ENCODE measurements at places on chromosomes 3 and 15.
A peak's percentile ranks its signal among the peaks of the same experiment; 100 is the strongest.

DNA sequence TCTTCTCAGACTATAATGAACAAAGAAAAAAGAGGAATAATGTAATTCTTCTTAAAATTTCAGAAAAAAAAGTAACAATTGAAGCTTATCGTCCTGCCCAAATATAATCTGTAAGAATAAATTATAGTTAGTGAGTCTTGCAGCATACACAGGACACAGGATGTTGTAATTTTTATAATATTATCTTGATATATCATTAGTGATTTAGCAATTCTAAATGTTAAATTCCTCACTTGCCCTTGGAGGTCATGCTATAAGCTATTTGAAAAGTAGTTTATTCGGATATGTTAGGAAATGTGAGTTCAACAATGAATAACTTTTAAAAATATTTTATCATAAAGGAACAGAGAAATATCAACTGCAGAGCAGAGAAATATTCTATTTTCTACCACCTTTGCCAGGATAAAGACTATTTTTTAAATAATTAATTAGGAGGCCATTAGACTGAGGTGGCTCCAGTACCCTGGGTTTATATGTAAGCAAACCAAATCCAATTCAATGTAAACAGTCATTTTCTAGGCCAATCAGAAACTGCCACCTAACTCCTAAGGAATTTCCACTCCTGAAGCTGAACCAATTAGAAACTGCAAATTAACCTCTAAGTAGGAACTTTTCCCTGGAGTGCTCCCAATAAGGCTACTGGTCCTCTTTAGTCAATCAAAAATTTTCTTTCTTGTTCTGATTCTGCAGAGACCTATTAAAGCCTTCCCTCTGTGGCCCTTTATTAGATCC is 1109.3 kb downstream of the ROBO2 start:
- H3K36me3 ChIP-seq = no peaks in the 10 kb centered on the region
- no peak overlapping the region for H3K4me3 ChIP-seq
- DNase-seq = no peak

DNA sequence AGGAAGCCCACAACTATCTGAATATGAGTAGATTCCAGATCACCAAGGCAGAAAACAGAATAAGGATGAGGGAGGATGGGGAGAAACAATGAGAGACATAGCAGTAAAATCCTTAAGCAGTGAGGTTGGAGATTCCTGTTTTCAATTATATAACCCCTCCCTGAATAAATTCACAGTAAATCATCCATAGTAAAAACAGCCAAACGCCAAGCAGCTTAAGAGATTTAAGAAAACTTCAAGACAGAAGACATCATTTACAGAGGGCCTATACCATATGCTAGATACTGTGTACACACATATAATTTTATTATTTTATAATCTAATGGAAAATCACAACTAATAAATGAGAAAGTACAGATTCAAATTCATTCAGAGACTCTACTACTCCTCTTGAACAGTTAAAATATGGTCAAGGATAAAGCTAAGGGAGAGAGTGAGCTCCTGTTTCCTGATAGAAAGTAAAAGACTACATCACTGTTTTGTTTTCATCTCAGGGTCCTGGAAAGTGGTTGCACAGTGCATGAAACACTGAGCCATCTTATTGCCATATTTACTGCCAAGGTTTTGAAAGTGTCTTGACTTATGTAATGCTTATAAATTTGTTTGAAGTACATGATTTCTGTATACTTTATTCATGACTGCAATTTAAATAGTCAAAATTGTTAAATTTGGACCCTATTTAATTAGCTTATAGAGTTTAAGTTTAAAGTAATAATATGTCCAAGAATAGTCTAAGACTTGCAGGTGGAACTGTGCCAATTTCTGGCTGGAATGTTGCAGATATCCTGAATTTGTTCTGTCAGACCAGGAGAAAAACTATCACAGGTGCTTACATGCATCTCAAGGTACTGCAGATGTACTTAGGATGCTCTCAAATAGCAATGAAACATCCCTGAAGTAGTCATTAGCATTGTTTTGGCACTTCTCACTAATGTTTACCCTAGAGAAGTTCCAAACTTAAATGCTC is 141.4 kb downstream of the TBL1XR1 start:
- DNase-seq = no peak
- peaks cover 31% of the 10 kb centered on the region for H3K4me1 ChIP-seq
- H3K27me3 ChIP-seq = no peaks in the 10 kb centered on the region
- H3K4me3 ChIP-seq = no peak overlapping the region
- peak overlapping the region; percentile 52 for H3K27ac ChIP-seq

DNA sequence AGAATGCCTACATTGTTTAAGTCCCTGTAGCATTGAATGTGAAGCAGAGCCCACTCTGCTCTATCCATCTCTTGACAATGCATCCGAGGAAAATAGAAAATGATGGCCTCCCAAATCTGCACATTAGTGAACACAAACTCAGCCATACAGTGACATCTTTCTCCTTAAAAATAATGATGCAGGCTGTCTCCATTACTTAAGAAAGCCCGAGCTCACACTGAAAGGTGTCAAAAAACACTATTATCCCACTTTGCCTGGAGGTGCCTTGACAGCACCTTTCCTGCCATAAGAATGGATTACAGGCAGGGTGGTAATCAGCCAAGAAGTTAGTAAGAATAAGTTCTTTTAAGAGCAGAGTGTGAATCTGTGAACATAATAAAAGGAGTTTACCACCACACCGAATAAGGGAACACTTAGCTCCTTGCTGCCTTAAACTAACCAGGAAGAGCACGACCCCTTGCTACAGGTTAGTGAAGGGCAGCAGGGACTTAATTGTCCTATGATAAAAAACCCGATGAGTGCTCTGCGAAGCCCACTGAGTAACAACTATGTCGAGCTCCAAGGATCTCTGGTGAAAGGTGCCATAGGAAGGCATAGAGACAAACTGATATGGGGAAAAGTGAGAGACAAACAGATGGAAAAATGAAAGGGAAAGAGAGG is 123.2 kb upstream of the TUSC7 start:
- no peaks in the 10 kb centered on the region for H3K27me3 ChIP-seq
- no peaks in the 10 kb centered on the region for H3K4me1 ChIP-seq
- H3K4me3 ChIP-seq = no peak overlapping the region
- H3K36me3 ChIP-seq = no peaks in the 10 kb centered on the region
- DNase-seq = no peak

DNA sequence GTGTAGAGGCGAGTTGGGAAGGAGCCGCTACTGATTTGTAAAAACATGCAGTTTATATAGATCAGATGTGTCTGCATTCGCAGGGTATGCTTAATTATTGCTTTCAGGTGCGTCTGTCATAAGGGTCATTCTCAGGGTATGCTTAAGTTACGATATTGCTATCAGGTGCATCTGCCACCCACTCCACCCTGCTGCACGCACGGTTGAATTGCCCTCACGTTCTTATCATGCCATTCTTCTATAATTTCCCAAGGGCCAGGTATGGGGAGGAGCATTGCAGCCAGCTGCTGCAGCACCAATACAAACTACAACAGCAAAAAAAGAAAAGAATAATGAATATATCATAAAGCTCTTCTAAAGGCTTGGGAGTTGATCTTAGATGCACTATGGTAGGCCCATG is 230.0 kb downstream of the KBTBD8 start:
- DNase-seq = no peak
- H3K4me1 ChIP-seq = no peaks in the 10 kb centered on the region
- no peak overlapping the region for H3K4me3 ChIP-seq
- no peaks in the 10 kb centered on the region for H3K27me3 ChIP-seq

DNA sequence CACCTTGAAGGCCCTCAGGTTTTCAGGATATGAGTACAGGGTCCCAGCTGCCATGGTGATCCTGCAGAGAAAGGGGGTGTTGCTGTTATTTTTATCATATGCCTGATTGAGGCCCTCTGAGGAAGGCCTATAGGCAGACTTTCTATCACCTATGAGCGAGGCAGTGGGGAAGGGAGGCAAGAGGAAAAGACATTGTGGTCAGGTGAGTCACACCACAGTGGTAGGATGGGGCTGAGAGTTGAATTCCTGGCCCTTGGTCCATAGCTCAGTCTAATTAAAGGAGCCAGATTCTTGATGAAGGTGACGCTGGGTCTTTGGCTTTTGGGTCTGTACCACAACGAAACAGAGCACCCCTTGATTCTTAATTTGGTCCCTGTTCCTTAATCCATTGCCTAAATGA is 72.7 kb downstream of the ZNF621 start:
- peaks cover 32% of the 10 kb centered on the region for H3K27me3 ChIP-seq
- no peak for DNase-seq
- H3K4me1 ChIP-seq = no peaks in the 10 kb centered on the region
- H3K27ac ChIP-seq = no peak overlapping the region

DNA sequence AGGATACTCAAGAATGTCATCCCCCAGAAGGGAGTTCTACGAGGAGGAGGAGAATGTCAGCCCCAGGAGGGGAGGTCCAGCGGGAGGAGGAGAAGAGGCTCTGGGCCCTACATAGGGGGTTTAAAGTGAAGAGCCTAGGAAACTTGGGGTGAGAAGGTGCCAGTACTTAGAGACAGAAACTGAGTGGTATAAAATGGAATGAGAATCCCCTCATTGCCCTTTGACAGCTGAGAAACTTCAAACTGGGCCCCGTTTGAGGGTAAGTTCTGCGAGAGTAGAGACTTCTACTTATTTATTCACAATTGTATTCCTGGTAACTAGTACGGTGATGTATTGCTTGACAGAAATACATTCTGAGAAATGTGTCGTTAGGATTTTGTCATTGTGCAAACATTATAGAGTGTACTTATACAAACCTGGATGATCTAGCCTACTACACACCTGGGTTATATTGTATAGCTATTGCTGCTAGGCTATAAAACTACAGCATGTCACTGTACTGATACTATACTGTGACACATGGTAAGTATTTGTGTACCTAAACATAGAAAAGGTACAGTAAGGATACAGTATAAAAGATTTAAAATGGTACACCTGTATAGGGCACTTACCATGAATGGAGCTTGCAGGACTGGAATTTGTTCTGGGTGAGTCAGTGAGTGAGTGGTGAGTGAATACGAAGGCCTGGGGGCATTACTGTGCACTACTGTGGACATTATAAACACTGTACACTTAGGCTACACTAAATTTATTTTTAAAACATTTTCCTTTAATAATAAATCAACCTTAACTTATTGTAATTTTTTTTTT is 62.0 kb downstream of the TSC22D2 start:
- H3K27ac ChIP-seq = no peak overlapping the region
- no peak overlapping the region for H3K4me3 ChIP-seq
- H3K27me3 ChIP-seq = no peaks in the 10 kb centered on the region
- H3K36me3 ChIP-seq = no peaks in the 10 kb centered on the region
- DNase-seq = no peak

- DNase-seq = no peak
- no peaks in the 10 kb centered on the region for H3K27me3 ChIP-seq
- H3K36me3 ChIP-seq = no peaks in the 10 kb centered on the region
These were observed 1000.4 kb downstream of the FHIT start for GRCh38 chr3:60250810-60251209.

GRCh38 chr3:194688200-194688740 is 2.6 kb downstream of the FAM43A start:
- peaks cover 53% of the 10 kb centered on the region for H3K4me1 ChIP-seq
- H3K4me3 ChIP-seq = peak overlapping the region; percentile 91
- peaks cover 2% of the 10 kb centered on the region for H3K36me3 ChIP-seq
- peak; percentile 48 for DNase-seq
- peaks cover 6% of the 10 kb centered on the region for H3K27me3 ChIP-seq

- no peak overlapping the region for H3K27ac ChIP-seq
- no peaks in the 10 kb centered on the region for H3K4me1 ChIP-seq
- no peak for DNase-seq
- no peaks in the 10 kb centered on the region for H3K27me3 ChIP-seq
These were observed 43.2 kb downstream of the TMEM45A start for GRCh38 chr3:100535610-100535943.

DNA sequence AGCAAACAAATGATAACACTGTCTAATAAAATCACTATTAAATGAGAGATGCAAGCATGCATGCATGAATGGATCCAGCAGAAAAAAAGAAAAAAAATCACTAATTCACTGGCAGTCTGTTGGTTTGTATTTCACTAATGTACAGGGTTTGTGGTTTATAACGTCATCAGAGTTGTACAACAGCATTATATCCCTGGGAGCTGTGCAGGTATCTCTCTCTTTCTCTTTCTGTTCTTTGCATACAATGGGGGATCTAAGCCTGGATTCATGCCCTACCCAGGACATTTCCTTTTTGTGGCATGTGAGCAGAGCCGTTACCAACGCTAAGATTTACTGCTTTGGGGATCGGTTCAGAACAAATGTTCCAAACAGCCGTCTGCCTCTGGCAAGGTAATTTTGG is 229.5 kb downstream of the SOX2 start:
- no peaks in the 10 kb centered on the region for H3K36me3 ChIP-seq
- DNase-seq = no peak
- H3K27me3 ChIP-seq = no peaks in the 10 kb centered on the region
- no peak overlapping the region for H3K27ac ChIP-seq

GRCh38 chr3:161175506-161175905 is 45.6 kb upstream of the NMD3 start:
- H3K27me3 ChIP-seq = peaks cover 9% of the 10 kb centered on the region
- no peak overlapping the region for H3K27ac ChIP-seq
- H3K4me3 ChIP-seq = no peak overlapping the region

DNA sequence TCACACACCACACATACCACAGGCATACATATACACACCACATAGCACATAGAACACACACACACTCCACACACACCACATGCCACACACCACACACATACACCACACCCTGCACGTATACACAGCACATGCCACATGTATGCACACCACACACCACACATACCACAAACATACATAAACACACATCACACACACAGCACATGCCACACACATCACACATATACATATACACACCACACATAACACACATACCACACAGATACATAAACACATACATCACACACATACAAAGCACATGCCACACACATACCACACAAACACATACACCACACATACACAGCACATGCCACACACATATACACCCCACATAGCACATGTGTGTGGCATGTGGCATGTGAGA is 171.1 kb downstream of the OR4M2 start:
- no peak overlapping the region for H3K27ac ChIP-seq
- H3K4me3 ChIP-seq = no peak overlapping the region
- no peak for DNase-seq
- no peaks in the 10 kb centered on the region for H3K36me3 ChIP-seq
- H3K27me3 ChIP-seq = no peaks in the 10 kb centered on the region
- H3K4me1 ChIP-seq = peaks cover 17% of the 10 kb centered on the region

- H3K27me3 ChIP-seq = peaks cover 2% of the 10 kb centered on the region
- H3K4me1 ChIP-seq = no peaks in the 10 kb centered on the region
- H3K4me3 ChIP-seq = no peak overlapping the region
These were observed 60.2 kb upstream of the ACP3 start for GRCh38 chr3:132256989-132257388.

GRCh38 chr3:33318710-33319380 is 41.6 kb downstream of the FBXL2 start:
- no peak overlapping the region for H3K4me3 ChIP-seq
- H3K27ac ChIP-seq = no peak overlapping the region
- peaks cover 24% of the 10 kb centered on the region for H3K27me3 ChIP-seq

Data from activated CD4-positive, alpha-beta memory T cell treated with anti-CD3 and anti-CD28 coated beads for 36 hours (primary cell).